ENCODE measurements at places on chromosomes 5 and 9. TPM values are rescaled to one million over a fixed set of nuclear protein-coding genes. Genes with fewer than 3 reads are reported as not detected.
A peak's percentile ranks its signal among the peaks of the same experiment; 100 is the strongest.

The TMEM161B gene
- 19.9 TPM for total RNA-seq

DNA sequence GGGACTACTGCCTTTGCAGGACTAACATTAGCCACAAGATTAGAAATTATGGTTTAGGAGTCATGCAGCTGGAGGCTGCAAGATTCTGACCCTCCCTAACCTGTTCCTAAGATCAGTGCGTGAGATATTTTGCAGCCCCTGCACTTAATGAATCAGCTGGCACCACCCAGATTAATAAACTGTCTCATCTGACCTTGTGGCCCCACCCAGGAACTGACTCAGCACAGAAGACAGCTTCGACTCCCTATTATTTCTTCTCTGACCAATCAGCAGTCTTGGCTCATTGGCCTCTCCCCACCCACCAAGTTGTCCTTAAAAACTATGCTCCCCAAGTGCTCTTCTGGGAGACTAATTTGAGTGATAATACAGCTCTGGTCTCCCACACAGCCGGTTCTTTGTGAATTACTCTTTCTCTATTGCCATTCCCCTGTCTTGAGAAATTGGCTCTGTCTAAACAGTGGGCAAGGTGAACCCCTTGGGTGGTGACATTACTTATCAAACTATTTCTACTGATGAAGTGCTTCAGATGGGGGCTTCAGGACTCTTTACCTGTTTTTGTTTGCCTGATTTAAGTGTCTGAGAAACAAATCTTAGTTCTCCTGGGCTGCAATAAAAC is 17.0 kb downstream of the CTSL start:
- DNase-seq = peak; percentile 9

DNA sequence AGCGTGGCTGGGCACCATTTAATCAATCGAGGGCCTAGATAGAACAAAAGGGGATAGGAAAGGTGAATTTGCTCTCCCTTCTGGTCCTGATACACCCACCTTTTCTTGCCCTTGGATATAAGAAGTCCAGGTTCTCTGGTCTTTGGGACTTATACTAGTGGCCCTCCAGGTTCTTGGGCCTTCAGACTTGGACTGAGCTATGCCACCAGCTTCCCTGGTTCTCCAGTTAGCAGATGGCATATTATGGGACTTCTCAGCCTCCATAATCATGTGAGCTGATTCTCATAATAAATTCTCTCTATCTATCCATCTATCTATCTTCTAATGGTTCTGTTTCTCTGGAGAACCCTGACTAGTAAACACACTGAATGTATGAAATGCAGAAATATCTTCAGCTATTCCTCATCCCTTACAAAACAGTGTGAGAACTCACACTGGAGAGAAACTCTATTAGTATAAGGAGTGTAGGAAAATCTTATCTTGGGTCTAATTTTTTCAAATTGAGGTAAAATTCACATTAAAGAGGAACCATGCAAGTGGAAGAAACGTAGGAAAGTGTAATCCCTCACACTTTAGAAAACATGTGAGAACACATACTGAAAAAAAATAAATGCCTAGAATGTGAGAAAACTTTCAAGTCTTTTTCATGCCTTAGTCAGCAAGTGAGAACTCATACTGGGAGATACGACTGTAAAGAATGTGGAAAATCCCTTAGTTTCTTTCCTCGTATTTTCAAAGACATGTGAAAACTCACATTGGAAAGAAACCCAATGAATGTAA is 15.5 kb downstream of the PCDHB15 start:
- DNase-seq = peak; percentile 23

GRCh38 chr9:38359689-38360385 is 32.7 kb upstream of the ALDH1B1 start:
- DNase-seq = no peak

GRCh38 chr5:136082390-136083193 is 50.1 kb upstream of the SMAD5 start:
- peak; percentile 85 for DNase-seq

GRCh38 chr5:177081859-177082258 is 4.9 kb upstream of the FGFR4 start:
- no peak for DNase-seq

DNA sequence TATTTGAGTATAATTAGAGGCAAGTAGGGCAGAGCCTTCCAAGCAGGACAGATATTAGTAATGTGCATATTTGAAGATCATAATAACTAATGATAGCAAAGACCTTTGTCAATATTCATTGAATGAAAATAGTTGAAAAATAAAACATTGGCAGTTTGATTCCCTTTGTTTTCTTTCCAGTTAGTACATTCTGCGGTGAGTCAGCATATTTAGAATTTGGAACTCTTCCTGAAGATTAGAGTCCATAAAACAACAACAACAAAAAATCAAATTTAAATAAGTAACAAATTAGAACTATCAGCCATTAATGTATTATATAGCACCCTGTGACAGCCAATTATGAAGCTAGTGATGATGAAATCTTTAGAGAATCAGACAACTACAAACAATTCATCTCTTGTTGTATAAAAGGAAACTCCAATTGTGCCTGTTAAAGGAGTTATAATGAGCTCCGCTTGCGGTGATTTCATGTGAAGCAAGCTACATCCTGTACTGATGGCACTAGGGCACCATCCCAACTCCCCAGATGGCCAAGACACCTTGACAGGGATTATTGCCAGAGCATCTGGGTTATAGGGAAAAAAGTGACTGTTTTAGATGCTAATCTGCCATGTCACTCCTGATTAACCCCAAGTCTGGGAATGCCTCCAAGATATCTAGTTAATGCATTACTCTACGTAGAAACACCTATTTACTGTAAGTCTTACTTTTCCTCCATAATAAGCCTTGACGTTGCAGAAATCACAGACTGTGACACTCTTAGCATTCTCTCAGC is 6.8 kb downstream of the IFNA8 start:
- no peak for DNase-seq

DNA sequence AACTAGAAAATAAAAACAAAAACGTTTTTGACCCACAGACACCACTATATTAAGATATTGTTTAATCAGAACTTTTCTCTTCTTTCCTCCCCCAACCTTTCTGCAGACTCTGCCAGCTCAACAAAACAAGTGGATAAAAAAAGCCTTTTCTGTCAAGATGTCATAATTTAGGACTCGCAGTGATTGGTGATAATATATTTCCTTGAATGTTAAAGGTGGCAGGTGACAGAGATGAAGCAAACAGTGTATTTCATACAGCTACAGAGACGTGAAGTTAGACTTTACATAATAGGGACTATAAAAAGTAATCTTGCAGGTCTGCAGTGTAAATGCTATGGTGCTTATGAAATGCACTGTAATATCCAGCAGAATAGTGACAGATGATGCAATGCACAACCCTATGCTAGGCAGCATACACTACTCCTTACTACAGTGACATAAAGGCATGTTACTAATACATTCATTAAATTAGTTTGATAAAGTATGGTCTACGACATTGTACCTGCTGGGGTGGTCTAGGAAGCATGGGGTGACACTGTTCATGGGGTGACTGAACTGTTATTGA is 326.7 kb upstream of the GRAMD2B start:
- DNase-seq = no peak

The POLK gene
- total RNA-seq = 34.9 TPM

The FOXD4 gene
- total RNA-seq = 2.4 TPM

GRCh38 chr5:16143361-16144049 is 36.1 kb downstream of the MARCHF11 start:
- no peak for DNase-seq

DNA sequence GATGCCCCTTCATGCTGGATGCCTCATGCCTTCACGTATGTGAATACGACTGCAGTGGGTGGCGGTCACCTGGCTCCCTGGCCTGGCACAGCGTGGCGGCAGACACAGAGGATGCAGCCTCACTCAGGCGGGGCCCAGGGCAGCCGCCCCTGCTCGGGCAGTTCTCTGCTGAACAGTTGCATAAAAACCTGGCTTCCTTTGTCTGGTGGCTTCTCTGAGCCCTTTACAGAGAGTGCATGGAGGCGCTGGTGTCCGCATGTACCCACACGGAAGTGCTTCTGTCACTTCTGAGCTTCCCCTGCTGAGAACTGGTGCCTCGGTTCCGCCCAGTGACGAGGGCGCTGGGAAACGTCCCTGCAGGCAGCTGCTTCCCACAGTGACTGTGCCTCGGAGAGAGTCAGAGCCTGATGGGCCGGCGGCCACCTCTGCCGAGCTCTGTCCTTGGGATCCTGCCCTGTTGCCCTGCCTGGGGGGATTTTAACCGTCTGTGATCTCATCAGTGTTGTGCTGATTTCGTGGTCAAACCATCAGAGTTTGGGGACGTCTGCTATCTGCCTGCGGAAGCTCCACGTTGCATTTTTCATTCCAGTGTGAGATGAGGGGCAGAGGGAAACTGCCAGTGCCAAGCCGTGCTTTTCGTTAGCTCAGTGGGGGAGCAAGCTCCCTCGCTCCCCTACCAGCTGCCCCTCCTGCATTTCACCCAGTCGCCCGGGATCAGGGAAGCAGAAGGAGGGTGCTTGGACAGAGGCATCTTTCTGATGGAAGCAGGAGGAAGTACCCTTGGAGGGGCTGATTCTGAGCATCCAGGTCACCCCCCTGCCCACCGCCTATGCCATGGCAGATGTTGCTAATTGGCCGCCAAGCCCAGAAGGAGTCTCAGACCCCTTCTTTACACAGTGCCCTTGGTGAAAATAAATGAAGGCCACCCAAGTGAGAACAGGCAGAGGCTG is 153.0 kb upstream of the COL5A1 start:
- no peak for DNase-seq

DNA sequence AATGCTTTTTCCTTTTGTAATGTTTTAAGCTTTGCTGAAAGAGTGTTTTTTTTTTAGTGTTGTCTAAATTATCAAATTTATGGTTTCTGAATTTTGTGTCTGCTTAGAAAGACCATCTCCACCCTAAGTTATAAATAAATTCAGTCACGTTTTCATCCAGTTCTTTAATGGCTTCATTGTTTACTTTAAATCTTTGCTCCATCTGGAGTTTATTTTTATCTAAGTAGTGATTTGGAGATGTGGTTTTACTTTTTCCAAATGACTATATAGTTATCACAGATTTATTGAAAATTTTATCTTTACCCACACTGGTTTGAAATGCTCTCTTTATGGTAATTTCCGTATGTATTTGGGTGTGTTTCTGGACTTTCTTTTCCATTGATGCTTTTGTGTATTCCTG is 577.2 kb upstream of the ZNF608 start:
- DNase-seq = no peak

- no peak for DNase-seq
These were observed 6.9 kb upstream of the SLC12A7 start for GRCh38 chr5:1118738-1119137.

All from MCF 10A (cell line).